GM12865 (cell line): ENCODE measurements at places on chromosomes 13 and 19.

- DNase-seq = no peak
Measured at GRCh38 chr13:50275392-50276063, 260.3 kb downstream of the KCNRG start.

- DNase-seq = no peak
Measured at GRCh38 chr13:113763961-113764792, 5.2 kb downstream of the TMEM255B start.

GRCh38 chr13:42612021-42612765 is 38.2 kb downstream of the TNFSF11 start:
- DNase-seq = no peak

- DNase-seq = no peak
Measured at GRCh38 chr13:19838865-19839275, 24.6 kb downstream of the ZMYM5 start.

GRCh38 chr19:10142701-10143375 is 23.1 kb upstream of the EIF3G start:
- DNase-seq = no peak

DNA sequence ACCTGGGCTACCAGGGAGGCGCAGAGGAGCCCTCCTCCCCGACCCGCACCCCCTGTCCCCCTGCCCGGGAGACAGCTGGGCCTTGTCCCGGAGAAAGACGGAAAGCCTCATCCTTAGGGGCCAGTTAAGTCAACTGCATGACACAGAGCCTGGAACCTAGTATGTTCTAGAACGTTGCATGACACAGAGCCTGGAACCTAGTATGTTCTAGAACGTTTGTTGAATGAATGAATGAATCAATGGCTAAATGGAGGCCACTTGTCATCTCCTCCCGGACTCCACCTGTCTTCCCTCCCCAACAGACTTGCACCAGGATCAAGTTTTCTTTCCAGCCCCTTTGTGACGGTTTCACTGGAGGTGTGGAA is 706 bp downstream of the SERP2 start:
- DNase-seq = no peak

- DNase-seq = no peak
Measured at GRCh38 chr19:11324748-11325389, 14.6 kb downstream of the RAB3D start.

DNA sequence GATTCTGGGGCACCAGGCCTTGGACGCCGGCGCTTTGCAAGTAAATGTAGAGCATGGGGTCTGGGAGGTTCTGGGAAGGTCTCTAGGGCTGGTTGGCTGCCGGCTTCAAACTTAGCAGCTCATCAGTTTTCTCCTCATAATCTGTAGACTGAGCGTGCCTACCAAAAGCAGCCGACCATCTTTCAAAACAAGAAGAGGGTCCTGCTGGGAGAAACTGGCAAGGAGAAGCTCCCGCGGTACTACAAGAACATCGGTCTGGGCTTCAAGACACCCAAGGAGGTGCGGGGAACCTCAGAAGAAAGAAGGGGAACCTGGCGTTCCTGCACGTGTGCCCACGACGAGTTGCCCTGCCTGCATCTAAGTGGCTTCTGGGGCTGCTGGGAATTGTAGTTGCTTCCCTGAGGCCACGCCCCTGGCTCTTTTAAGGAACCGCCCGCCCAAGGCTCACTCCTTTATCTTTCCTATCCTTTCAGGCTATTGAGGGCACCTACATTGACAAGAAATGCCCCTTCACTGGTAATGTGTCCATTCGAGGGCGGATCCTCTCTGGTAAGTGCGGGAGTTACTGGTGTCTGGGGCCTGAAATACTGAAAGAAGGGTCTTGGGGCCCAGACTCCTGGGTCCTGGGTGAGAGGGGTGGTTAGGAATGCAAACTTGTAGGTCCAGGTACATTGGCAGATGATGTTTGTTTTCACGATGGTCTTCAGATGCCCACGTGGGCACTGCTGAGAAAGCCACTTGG is 984 bp downstream of the RPS11 start:
- peak; percentile 87 for DNase-seq

DNA sequence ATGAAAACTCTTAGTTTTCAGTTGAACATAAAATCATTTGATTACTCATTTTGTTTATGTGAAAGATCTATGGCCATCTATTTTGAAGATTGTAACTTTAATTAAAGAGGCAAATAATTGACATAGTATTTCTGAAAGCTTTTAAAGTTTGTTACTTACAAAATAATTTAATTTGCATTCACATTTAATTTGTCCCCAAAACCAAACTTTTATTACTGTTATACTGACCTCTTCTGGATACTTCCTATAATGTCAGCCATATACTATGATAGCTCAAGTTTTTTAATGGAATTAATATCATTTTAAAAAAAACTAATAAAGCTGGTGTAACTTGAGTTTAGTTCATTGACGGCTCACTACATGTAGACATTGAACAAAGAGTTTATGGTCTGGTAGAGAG is 4.9 kb upstream of the SGCG start:
- DNase-seq = no peak

DNA sequence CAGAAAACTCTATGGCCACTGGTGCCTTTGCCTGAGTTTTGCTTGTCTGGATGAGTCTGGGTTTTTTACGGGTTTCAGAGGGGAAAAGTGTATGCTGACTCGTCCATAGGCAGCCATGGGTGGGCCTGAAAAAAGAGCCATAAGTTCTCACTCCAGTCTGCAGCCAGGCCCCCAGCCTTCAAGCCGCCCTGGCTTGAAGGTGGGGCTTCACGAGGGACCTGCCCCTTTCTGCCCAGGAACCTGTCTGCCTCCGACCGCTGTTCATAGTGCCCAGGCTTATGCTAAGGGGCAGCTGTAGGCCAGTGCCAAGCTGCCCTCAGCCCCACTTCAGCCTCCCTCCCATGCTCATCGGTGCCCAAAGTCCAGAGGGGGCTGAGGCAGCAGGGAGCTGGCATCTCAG is 385.2 kb downstream of the PCDH9 start:
- DNase-seq = no peak

- no peak for DNase-seq
Measured at GRCh38 chr19:7224209-7224686, 70.0 kb downstream of the INSR start.
